ENCODE measurements at places on chromosomes 16 and 17.
A peak's percentile ranks its signal among the peaks of the same experiment; 100 is the strongest.

DNA sequence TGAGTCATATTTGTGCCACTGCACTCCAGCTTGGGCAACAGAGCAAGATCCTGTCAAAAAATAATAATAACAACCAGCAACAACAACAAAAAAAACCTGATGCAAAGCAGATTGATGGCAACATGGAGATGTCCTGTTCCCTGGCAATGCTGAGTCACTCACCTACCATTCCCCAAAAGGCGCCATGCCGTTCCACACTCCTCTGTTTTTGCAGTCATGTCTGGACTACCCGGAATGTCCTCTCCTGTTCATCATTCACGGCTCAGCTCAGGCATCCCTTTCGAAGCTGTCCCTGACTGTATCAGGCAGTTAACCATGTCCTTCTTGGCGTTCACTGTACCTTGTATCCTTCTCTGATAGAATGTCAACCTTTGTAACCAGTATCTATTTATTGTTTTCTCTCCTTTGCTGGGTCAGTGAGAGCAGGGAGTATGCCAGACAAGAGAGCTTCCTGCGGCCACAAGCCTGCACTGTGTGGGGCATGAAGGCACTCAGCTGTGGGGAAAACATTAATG, 147.7 kb downstream of the ABCC12 start:
- DNase-seq, result peak; percentile 57

DNA sequence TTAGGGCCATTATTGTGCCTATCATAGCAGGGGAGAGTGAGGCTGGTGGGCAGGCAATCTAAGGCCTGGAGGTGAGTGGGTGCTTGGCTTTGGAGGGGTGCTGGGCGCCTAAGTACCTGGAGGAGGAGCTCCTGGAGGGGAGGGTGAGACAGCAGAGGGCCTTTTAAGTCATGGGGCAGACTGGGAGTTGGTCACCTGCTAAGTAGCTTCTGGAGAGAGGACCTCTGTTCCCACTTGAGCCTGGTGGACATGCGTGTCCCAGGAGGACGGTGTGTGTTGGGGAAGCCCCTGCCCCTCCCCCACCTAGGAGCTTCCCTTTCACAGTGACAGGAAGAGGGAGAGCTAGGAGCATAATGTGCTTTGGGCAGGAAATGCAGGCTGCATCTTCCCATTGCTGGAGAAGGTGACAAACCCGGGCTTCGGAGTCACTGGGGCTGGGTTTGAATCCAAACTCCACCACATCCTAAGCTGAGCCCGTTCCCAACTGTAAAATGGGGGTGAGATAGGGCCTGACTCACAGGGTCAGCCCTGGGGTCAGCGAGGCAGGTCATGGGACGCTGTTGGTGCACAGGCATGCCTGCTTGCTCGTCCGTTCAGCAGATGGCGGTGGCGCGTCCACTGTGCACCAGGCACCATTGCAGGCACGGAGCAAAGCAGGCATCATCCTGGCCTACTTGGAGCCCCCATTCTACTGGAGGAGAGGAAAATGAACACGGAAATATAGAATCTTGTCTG, 37.9 kb downstream of the CMIP start:
- no peak for DNase-seq

DNA sequence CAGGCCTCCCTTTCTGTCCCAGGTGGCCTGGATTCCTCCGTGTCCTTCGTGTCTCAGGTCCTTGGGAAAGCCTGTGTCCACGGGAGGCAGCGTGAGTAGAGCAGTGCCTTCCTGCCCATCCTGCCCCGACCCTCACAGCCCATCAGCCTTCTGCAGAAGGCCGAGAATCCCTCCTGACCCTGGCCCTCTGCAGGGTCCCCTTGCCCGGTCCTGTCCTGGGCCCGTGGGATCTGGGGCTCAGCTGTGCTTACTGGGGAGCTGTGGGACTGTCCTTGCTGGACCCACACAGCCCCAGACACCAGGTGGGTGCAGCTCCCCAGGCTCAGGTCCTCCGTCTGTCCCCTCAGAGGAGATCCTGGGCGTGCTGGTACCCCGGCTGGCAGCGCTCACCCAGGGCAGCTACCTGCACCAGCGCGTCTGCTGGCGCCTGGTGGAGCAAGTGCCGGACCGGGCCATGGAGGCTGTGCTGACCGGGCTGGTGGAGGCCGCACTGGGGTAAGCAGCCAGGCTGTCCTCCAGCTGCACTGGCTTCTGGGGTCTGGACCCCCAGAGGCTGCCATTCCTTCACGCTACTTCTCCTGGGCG, 3.9 kb downstream of the TELO2 start:
- no peak for DNase-seq

DNA sequence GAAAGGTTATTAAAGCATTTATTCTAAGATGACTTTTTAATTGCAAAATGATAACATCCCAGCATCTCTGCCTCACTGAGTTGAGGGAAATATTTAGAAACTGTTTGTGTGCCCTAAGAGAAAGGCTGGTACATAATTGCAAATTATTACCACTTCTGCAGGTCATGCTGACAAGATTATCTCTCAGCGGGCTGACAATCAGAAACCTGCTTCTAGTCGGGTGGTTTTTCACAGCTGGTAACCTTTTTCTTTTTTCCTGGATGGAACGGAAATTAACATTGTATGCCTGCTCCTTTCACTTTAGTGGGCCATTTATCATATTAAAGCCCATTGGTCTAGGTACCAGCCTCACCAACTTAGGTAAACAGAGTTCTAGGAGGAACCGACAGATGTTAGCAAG, 17.0 kb upstream of the NUDT7 start:
- DNase-seq, result no peak

DNA sequence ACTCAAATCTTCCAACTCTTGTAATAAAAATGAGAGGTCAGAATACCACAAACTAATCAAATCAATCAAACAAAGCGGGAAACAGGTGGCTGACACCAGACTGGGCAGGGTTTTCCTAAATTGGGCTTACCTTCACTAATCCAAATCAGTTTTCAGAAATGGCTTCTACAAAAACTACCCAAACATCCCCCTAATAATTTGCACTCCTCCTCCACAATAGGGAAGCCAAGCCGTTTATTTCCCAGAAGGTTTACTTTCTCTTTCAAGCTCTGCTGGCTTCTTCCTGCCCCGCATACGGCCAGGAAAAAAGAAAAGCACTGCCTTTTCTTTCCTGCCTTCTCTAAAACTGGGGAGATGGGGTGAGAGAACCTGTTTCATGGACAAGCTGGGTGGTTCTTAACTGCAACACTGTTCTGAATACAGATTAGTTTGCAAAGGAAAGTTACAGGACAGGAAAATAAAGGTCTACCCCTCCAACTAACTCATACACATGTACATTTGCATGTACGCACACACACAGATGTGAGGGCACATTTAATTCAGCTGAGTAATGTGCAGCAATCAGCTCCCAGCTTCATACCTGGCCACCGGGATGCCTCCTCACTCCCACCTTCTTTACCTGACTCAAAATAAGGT, 9.2 kb downstream of the STAT3 start:
- DNase-seq, result no peak

- no peak for DNase-seq
Measured at GRCh38 chr17:66281661-66282369, 20.6 kb upstream of the PRKCA start.

GRCh38 chr17:42180922-42181850, at the start of gene KCNH4:
Gene KCNH4 (minus strand): TSS chr17:42181142. CDS start chr17:42180945, 197 bp downstream.
- DNase-seq, result no peak

DNA sequence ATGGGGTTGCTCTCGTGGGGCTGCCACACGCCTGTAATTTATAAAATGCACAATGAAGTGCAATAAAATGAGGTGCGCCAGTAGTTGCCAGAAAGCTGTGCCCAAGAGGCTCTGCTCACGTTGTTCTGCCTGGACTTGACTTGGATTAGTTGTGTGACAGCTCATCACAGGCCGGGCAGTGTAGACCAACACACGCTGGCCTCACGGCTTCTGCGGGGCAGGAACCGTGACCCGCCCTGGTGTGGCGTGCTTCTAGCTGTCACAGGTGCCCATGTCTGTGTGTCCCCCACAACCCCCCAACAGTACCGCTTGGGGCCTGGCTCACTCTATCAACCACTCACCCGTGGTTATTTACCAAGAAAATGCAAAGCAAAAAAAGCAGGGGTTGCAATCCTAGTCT, 112.2 kb upstream of the ZNF750 start:
- DNase-seq, result no peak

Measured in osteocyte (in vitro differentiated cells).